ENCODE measurements at places on chromosomes 11 and 22.

DNA sequence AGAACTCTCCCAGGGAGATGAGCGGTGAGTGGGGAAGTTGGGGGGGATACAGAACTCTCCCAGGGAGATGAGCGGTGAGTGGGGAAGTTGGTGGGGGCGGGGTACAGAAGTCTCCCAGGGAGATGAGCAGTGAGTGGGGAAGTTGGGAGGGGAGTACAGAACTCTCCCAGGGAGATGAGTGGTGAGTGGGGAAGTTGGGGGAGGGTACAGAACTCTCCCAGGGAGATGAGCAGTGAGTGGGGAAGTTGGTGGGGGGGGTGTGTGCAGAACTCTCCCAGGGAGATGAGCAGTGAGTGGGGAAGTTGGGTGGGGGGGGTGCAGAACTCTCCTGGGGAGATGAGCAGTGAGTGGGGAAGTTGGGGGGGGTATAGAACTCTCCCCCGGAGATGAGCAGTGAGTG is 186.5 kb downstream of the SHANK2 start:
- no peak for DNase-seq

DNA sequence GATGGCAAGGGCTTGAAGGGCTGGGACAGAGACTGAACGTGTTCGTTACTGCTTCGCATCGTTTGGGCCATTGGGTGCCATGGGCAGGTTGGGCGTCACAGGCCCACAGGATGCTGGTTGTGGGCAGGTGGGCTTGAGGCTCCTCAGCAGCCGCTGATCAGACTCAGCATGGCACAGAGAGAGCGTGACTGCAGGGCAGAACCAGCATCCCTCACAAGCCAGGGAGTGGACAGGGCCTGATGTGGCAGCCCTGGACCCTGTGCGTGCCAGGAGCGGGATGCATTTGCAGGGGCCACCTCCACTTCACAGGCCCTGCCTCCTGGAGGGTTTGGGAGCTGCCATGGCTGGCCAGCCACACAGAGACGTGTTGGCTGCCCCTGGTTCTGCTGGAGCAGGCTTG is 1228.3 kb downstream of the BRD1 start:
- DNase-seq, result no peak

- no peak for DNase-seq
Observed at GRCh38 chr11:116309446-116309845, 463.3 kb downstream of the BUD13 start.

DNA sequence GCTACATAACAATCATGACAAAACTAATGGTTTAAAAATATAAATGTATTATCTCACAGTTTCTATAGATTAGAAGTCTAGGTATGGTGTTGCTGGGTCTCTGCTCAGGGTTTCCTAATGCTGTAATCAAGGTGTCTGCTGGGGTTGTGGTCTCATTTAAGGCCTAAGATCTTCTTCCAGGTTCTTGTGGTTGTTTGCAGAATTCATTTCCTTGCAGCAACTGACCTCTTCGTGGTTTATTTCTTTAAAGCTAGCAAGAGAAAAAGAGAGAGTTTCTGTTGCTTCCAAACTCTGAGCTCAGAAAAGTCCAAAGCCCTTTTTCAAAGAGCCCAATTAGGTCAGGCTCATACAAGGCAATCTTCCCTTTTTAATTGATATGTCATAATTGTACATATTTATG is 452.7 kb upstream of the CCDC179 start:
- DNase-seq, result no peak

DNA sequence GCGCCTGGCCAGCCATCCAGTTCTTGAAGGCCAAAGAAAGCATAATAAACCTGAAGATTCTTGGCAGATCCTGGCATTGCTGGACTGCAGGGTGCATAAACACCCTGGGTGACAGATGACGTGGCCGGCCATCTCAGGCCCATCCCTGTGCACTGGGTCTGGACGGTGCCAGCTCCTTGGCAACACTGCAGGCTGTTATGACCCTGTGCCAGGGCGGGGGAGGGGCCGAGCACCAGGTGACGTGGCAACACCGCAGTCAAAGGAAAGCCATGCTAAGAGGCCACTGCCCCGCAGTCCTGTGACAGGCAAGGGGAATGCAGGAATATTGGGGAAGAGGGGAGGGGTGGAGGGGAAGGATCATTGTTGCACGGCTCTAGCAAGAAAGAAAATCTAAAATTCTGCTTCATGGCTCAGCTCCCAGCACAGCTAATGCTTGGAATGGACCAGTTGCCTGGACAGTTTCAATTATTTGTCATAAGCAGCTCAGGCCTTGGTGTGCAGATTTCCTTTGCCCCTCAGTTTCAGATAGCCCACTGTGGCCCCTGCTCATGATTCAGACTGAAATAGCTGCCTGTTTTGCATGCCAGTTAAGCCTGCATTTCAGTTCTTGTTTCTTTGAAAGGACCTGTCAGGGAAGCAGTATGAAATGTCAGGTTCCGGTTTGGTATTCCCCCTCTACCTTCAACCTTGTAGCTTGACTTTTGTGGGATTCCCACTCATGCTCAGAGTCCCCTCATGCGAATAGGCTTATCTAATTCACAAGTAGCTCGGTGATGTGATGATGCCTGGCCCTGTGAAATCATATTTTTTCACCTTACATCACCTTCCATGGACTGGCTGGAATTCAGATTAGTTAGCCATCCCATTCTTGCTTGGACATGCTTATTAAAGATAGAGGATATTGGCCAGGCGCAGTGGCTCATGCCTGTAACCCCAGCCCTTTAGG is 29.7 kb upstream of the DDX6 start:
- no peak for DNase-seq

GRCh38 chr22:44537467-44537866 is 39.4 kb upstream of the RTL6 start:
- DNase-seq, result no peak

DNA sequence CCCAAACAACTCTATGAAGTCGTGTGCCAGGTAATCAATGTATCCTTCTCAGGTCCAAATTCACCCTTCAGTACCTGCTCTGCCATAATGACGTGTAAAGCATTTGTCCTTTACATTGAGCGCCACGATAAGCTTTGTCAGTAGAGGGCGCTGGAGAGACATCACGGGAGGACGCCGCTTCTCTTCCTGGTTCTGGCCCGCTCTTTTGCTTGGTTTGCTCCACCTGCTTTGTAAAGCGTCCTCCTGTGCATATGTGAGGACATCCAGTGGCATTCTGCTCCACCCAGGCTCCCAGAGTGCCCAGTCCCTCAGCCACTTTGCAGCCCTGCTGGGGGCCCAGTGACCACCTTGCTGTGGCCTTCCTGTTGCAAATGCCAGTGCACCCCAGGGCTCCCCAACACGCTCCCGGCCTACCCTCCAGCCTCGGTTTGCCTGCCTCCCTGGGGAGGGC is 61.1 kb downstream of the WT1 start:
- DNase-seq, result peak; percentile 24

GRCh38 chr11:125720781-125721180 is 25.3 kb upstream of the PATE1 start:
- DNase-seq, result no peak

DNA sequence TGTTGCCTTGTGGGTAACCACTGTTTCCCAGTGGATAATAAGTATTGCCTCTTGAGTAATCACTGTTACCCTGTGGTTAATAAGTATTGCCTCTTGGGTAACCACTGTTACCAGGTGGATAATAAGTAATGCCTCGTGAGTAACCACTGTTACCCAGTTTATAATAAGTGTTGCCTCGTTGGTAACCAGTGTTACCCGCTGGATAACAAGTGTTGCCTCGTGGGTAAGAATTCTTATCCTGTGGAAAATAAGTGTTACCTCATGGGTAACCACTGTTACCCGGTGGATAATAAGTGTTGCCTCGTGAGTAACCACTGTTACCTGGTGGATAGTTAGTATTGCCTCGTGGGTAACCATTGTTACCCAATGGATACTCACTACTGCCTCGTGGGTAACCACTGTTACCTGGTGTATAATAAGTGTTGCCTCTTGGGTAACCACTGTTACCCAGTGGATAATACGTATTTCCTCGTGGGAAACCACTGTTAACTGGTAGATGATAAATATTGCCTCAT is 24.1 kb upstream of the NXPE4 start:
- no peak for DNase-seq

DNA sequence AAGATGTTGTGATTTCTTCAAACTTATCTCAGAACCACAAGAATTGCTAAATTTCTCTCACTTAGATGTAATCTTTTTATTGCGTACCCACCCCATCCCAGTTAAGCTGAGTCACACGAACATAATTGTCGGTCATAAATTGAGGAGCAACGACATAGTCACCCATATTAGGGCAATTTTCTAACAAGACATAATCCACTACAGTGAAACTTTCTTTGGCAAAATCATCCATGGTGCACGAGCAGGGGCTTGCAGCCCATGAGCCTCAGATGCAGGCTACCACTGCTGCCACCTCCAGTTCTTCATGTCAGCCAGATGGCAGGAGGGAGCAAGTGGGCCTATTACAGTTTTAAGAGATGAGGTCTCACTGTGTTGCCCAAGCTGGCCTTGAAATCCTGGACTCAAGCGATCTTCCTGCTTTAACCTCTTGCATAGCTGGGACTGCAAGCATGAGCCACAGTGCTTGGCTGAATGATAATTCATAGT is 70.3 kb upstream of the GRK2 start:
- DNase-seq, result no peak

GRCh38 chr11:74726547-74727182 is 4.6 kb downstream of the CHRDL2 start:
- peak; percentile 55 for DNase-seq

DNA sequence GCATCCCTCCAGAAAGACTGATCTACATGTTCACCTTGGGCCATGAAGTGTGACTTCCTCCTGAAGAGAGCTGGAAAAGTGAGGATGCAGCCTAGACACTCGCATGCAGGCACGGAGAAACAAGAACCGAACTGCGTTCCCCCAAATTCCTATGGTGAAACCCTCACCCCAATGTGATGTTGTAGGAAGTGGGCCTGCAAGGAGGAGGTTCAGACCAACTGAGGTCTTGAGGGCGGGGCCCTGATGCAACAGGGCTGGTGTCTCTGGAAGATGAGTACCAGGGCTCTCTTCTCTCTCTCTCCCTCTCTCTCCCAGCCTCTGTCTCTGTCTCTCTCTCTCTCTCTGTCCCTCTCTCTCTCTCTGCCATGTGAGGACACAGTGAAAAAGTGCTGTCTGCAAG is 501.1 kb downstream of the BRD1 start:
- DNase-seq, result no peak

GRCh38 chr11:10606536-10607208 is 38.2 kb upstream of the LYVE1 start:
- DNase-seq, result no peak

GRCh38 chr11:16096336-16096735 is 260.0 kb downstream of the SOX6 start:
- DNase-seq, result no peak

GRCh38 chr11:12306830-12307229 is 70.5 kb upstream of the PARVA start:
- DNase-seq, result no peak

- DNase-seq, result no peak
Observed at GRCh38 chr22:17774206-17774925, at the start of gene BID. Gene BID, minus strand, starts transcription at chr22:17774469. Its CDS starts 24,353 bp downstream, at chr22:17750116.

GRCh38 chr11:11036848-11037732 is 179.2 kb upstream of the ZBED5 start:
- DNase-seq, result peak; percentile 1

- DNase-seq, result no peak
Observed at GRCh38 chr22:24455751-24456426, 28.5 kb downstream of the ADORA2A start.

DNA sequence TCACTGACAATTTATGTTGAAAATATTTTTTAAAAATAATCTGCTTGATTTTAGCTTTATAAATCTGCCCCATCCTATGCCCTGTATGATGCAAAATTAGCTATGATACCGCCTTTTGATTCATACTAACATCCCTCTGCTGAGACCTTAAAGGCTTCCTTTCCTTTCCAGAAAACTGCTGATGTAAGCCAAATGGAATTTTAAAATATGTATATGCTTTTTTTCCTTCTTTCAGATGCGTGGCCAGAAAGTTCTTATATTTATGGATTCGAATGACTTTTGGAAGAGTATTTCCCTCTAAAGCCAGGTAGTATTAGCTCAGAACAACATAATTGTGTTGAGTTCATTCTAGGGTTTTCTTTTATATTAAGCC is 34.5 kb downstream of the SFI1 start:
- DNase-seq, result no peak

DNA sequence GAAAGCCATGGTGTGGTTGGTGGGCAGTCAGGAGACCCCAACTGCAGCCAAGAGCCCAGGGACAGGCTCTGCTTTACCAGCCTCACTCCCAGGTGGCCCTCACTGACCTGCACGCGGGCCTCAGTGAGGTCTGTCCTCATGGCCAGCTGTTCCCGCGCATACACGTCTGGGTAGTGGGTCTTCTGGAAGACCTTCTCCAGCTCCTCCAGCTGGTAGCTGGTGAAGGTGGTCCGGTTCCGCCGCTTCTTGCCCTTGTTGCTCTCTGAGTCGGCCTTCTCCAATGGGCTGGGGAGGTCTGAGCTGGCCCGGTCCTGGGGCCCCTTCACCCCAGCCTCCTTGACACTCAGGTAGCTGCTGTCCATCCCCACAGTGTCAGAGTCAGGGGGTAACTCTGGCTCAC is 34.7 kb downstream of the ALX4 start:
- DNase-seq, result no peak

GRCh38 chr11:43561832-43562231 is 118.7 kb upstream of the HSD17B12 start:
- no peak for DNase-seq

GRCh38 chr11:92702805-92703448 is 266.5 kb upstream of the MTNR1B start:
- DNase-seq, result no peak

DNA sequence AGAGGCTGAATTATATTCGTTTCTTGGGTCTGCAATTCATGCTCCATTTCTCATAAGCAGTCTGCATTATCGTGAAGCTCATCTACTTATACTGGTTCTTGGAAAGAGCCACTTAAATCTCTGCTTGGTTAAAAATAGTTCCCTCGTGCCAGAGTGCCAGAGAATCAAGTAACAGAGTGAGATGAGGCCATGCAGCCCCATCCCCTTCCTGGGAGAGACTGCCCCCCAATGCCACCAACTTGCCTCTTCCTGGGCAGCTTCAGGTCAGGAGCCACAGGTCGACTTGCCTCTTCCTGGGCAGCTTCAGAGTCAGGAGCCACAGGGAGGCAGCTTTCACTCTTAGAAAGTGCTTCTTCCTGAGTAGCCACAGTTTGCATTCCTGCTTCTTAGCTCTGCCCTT is 223.9 kb upstream of the ZBED5 start:
- DNase-seq, result no peak

DNA sequence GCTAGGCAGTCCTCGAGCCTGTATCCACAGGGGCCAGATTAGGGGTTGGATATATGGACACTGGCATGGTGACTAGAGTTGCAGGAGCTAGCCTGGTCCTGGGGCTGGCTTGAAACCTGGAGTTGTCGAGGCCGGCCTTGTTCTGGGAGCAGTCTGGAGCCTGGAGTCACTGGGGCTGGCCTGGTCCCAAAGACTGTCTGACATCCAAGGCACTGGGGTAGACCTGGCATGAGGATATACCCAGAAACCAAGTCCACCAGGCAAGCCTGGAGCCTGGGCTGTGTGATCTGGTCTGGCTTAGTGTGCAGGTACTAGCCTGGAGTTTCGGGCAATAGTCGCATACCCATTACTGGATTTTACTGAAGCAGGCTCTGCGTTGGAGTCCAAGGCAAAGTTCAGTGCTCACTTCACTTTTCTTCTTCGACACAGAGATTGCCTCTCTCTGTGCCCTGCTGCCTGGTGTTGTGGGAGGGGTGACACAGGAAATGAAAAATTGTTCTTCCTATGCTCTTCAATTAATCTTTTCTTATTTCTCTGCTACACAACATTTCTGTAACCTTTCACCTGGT is 4.3 kb upstream of the GLYATL1 start:
- DNase-seq, result no peak
